ENCODE measurements at places on chromosomes 7 and 10. TPM values are rescaled to one million over a fixed set of nuclear protein-coding genes. Genes with fewer than 3 reads are reported as not detected.
A peak's percentile ranks its signal among the peaks of the same experiment; 100 is the strongest.

Gene POM121L12
- not detected for total RNA-seq

DNA sequence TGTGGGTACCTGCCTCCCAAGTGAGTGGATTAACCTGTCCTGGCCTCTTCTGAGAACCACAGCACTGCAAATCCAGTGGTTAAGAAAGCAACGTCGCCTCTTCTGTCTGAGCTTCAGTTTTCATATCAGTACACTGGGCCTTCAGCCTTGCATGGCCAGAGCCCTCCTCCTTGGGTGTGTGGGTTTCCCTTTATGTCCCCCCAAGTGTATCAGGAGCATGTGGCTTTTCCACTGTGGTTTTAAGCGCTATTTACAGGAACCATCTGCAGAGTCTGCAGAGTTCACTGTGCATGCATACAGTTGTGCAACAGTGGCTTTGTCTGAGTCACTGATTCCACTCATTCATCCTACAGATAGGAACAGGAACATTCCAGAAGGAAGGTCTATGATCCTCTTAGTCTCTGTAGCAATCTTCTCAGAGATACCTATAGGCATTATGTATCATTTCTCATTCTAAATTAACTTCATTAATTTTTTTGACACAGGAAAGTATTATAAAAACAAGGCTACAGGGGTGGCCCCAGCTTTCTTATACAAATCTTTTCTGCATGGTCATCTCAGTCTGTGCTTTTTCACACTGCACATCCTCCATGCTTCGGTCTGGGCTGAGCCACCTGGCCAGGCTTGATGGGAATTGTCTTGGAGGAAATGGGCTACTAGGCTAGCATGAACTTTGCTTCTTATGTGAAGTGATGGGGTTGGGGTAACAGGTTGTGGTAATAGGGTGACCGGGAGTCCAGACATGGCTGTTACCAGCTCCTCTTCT is 17.1 kb downstream of the MBL2 start:
- peak; percentile 87 for DNase-seq

- no peak for DNase-seq
Observed at GRCh38 chr10:89362929-89363328, 14.9 kb upstream of the IFIT1B start.

- DNase-seq: peak; percentile 87
Observed at GRCh38 chr10:58028597-58029366, 238.9 kb downstream of the IPMK start.

DNA sequence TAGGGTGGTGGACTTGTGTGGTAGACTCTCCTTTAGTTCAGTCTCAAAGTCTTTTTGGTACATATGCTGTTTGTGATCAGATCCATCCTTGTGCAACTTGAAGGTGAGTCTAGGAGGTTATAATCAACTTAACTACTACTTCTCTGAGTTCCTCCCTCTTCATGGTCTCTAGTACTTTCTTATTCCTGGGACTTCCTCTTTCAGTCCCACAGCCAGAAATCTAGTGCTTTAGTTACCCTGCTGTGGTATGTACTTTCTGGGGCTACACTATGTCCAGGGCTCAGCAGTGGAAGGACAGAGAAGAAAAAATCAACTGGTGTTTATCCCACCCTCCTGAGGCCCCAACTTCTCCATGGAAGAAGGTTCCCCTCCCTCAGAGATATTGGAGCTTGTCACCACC is 19.4 kb upstream of the ATAD1 start:
- DNase-seq: no peak

Gene VGF
- total RNA-seq: under 0.01 TPM

GRCh38 chr10:50452603-50453002 is 171.2 kb downstream of the SGMS1 start:
- no peak for DNase-seq

DNA sequence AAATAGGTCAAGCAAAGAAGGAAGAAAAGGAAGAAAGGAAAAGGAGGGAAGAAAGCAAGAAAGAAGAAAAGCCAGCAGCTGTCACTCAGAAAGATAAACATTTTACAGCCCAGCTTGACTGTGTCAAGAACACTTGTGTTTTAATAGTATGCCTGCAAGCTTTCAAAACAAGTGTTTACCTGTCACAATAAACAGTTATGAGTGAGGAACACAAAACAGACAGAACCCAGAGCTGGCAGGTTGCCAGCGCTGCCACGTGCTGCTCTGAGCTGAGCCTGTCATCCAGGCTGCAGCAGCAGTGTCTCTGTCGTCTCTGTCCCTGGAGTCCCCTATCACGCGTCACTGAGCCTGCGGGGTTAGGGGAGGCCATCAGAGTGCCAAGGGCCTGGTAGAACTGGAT is 827.6 kb upstream of the AUTS2 start:
- no peak for DNase-seq

DNA sequence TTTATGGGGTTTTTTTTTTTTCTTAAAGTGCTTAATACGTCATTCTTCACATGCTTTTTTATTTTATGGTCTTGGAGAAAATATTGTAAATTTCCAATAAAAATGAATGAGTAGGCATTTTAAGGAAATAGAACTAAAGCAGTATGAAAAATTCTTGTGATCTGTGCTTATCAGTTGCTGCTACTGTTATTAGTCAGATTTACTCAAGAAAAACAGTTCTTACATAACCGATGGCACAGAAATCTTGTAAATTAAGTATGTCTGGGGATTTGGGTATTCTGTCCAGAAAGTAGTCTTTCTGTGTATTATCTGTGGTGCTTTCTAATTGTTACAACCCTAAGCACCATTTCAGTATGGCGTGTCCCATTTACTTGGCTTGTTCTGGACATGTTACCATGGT is 64.7 kb downstream of the LRGUK start:
- peak; percentile 10 for DNase-seq
